ENCODE measurements at places on chromosomes 1 and 21.

- no peak for DNase-seq
Measured at GRCh38 chr1:179137617-179138255, 55.9 kb downstream of the TOR3A start.

DNA sequence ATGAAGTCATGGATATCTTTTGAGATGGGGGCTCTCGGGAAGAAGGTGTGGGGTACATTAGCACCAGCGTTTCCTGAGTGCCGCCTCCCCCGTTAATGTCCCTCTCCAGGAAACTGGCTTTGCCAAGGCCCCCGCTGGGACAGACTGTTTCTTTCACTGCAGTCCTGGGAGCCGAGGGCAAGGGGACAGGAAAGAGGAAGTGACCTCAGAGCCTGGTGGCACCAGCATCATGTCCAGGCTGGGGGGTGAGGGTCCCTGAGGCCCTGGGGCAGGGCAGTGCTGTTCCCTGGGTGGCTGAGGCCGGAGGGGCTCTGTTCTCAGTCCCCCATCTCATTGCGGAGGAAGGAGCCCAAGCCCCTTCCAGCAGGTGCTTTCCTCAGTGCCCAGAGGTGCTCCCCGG is 5.8 kb downstream of the PFKL start:
- DNase-seq = no peak

DNA sequence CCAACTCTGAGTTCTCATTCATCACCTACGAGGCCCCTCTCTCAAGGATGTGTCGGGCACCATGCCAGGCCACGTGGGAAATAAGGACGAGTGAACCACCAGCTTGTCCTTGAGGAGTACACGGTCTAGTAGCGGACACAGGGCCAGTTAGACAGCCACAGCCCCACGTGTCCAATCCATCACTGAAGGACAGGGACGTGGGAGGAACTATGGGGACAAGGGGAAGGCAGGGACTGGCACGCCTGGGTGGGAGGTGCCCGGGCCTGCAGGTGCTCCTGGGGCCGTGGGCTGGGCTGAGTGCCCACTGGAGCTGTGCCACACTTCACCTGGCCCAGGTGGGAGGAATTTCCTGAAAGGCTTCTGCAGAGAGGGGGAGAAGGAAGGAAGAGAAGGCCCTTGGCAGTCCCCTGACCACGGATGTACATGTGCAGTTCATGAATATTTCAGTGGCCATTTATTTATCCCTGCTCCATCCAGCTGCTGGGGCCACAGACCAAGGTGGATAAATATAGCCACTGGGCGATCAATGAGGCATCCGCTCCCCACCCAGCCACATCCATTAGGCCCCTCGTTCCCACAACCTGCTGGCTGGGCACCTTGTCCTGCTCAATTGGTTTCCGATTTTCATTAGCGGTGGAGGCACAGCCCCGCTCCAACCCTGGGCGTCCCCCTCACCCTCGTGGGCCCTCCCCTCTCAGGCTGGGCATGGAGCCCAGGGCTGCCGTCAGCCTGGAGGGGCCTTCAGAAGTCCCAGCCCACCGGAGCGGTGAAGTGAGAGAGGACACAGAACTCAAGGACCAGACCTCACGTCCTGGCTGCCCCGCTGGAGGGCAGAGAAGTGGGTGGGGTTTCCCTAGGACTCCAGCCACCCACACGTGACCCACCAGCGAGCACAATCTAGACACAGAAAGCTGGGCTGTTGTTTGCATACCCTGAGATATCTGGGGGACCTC is 59.5 kb downstream of the CASZ1 start:
- no peak for DNase-seq

GRCh38 chr1:228155596-228156514 is 6.1 kb downstream of the GJC2 start:
- no peak for DNase-seq

- DNase-seq = no peak
Measured at GRCh38 chr1:39426346-39426745, 65.1 kb upstream of the BMP8A start.

Data from globus pallidus (tissue), 1 donor.